ENCODE measurements at places on chromosomes 13 and 19.

- DNase-seq: no peak
These were observed 35.8 kb downstream of the STOML3 start for GRCh38 chr13:38954844-38955243.

GRCh38 chr19:15194938-15195337 lies 5.9 kb downstream of the NOTCH3 start:
- DNase-seq: no peak

- DNase-seq: no peak
These were observed 3.0 kb downstream of the PTOV1 start for GRCh38 chr19:49853852-49854377.

GRCh38 chr13:74920361-74920760 lies 561.6 kb downstream of the TBC1D4 start:
- DNase-seq: no peak

DNA sequence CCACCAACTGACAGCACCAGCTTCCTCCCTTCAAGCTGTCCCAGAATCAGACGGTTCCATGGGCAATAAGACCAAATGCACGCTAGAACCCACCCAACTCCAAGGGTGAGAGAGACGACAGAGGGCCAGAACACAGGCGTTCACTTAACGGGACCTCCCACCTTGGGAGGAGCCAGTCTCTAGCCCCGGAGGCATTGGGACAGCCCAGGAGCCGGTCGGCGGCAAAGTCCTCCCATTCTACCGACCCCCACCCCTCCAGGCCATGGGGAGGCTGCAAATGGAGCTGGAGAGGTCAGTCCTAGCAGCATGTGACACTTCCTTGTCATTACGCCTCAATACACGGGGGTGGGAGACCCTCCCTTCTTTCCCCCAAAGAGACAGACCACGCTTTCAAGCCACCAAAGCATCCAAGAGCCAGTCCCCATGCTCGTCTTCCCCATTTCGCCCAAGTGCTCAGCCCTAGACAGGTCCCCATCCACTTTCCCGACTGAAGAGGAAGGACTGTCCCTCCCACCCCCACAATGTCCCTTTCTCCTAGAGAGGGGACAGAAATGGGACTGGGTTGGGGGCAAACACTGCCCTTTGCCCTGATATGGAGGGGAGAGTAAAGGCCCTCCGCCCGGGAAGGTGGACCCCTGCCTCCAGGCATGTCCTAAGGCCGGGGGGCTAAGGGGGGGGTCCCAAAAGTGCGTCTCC lies 964 bp downstream of the KHSRP start:
- DNase-seq: peak; percentile 15

- no peak for DNase-seq
These were observed 78.0 kb upstream of the GPR183 start for GRCh38 chr13:99385161-99385560.

DNA sequence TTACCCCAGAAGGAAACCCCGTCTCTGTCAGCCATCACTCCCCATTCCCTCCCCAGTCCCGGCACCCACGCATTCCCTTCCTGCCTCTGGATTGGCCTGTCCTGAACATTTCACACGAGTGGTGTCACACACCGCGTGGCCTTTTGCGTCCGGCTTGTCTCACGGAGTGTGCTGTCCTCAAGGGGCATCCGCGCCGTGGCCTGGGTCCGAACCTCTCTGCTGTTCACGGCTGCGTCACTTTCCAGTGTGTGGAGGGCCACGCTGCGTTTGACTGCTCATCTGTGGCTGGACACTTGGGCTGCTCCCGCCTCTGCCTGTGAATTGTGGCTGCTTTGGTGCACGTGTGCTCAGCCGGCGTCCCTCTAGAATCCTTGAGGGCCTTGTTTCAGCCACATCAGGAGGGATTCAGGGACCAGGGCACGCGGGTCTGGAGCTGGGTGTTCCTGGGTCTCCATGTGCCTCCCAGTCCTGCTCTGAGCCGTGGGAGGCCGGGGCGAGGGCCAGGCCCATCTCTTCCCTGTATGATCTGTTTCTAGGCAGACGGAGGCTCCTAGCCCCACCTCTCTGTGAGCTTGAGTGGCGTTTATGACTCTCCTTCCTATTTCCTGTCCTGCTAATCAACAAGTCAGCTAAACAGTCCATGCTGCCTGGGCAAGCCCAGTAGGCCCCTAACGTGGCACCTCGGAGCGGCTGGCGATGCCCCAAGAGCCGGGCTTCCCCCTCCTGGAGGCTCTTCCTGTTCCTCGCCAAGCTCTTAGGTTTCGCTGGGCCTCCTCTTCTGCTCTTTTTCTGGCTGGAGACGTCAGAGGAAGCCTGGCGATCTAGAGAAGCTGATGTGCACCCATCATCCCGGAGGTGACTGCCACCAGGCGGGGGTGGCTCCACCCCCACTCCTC lies 8.1 kb downstream of the STK11 start:
- DNase-seq: peak; percentile 71

- peak; percentile 19 for DNase-seq
These were observed at the start of gene ZNF418 for GRCh38 chr19:57934820-57935665. Gene ZNF418, minus strand, starts transcription at chr19:57935402. Its CDS starts 1,580 bp downstream, at chr19:57933822.

DNA sequence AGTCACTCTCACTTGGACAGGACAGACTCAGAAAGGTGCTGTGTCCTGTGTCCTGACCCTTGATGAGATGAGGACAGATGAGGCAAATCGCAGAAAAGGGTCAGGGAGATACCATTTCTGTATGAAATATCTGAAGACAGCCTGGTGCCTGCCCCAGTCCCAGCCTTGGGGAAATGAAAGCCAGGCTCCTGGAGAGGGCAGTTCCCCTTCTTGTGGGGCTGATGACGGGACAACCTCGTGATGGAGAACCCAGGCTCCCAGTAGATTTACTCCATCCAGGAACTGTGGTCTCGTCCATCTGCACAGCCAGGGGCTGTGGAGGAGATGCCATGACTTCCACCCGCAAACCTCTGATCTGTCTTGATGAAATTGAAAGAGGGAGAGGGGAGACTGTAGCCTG lies 13.8 kb downstream of the LILRB1 start:
- no peak for DNase-seq

- no peak for DNase-seq
These were observed 6.9 kb downstream of the TBXA2R start for GRCh38 chr19:3599776-3600187.

GRCh38 chr19:45153339-45154063 lies 7.3 kb downstream of the NKPD1 start:
- DNase-seq: no peak

DNA sequence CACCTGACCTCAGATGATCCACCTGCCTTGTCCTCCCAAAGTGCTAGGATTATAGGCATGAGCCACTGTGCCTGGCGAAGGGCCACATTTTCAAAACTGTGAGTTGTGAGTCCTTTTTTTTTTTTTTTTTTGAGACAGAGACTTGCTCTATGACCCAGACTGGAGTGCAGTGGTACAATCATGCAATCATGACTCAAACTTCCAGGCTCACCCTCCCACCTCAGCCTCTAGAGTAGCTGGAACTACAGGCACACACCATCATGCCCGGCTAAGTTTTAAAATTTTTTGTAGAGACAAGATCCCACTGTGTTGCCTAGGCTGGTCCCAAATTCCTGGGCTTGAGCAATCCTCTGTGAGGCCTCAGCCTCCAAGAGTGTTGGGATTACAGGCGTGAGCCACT lies 3.8 kb upstream of the MYPOP start:
- DNase-seq: no peak

GRCh38 chr19:3652422-3652821 lies 25.8 kb upstream of the CACTIN start:
- DNase-seq: no peak

- DNase-seq: no peak
These were observed 406.9 kb downstream of the LIG4 start for GRCh38 chr13:107808389-107808788.

DNA sequence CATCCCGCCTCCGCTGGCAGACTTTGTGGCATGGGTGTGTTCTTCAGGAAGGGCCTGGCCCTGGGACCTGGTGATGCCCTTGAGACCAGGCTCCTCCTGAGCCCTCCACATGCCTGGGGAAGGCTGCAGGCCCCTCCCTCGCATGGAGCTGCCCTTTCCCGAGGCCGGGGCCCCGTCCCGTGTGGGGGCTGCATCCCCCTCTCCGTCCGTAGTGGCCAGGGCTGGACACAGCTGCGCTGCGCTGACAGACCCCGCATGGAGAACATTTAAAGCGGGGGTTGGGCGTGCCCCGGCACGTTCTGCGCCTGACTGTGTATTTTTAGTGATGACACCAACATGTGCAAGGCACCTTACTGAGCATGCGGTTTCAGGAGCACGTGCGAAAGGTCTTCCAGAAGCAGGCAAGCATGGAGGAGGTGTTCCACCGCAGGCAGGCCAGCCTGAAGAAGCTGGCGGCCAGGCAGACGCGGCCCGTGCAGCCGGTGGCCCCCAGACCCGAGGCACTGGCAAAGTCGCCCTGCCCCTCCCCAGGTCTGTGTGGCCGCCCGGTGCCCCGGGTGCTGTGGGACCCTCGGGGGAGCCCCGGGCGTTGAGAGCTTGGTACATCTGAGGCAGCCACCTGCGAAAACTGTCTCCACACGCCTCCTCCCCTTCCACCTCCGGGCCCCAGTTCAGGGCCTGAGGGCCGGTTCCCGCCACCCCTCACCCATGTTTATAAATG lies 28.8 kb upstream of the F7 start:
- DNase-seq: no peak

GRCh38 chr13:40629678-40630384 lies 36.6 kb downstream of the FOXO1 start:
- no peak for DNase-seq

DNA sequence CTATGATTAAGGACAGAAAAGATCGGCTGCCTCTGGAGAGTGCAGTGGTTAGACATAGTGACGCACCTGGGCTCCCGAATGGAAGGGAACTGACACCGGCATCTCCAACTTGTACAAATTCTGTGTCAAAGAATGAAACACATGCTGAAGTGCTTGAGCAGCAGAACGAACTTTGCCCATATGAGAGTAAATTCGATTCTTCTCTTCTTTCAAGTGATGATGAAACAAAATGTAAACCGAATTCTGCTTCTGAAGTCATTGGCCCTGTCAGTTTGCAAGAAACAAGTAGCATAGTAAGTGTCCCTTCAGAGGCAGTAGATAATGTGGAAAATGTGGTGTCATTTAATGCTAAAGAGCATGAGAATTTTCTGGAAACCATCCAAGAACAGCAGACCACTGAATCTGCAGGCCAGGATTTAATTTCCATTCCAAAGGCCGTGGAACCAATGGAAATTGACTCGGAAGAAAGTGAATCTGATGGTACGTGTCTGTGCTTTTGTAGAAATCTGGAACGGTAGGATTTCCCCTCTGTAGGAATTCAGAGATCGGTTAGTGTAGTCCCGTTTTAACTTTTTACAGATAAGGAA lies 16.9 kb downstream of the ERCC5 start:
- DNase-seq: no peak

- DNase-seq: no peak
These were observed 14.0 kb downstream of the KLK4 start for GRCh38 chr19:50897191-50897607.

GRCh38 chr13:39776439-39776838 lies 121.0 kb downstream of the COG6 start:
- DNase-seq: no peak

DNA sequence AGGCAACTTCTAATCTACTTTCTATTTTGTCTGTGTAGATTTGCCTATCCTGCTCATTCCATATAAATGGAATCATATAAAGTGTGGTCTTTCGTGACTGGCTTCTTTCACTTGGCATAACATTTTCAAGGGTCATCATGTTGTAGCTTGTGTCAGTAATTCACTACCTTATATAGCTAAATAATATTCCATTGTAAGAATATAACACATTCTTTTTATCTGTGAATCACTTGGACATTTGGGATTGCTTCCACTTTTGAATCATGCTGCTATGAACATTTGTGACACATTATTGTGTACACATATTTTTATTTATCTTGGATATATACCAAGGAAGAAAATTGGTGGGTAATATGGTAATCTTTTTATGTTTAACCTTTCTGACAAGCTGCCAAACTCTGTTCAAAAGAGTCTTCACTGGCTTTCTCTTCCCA lies 89.0 kb upstream of the CSNK1A1L start:
- no peak for DNase-seq

Measured in hematopoietic multipotent progenitor cell treated with erythropoietin and hydrocortisone succinate and interleukin-3 and kit ligand, for 17 days (in vitro differentiated cells).